NCI-H524 treated with DMSO at 0.1 percent for 48 hours (cell line): ENCODE measurements at places on chromosomes 1 and 21.
A peak's percentile ranks its signal among the peaks of the same experiment; 100 is the strongest.

DNA sequence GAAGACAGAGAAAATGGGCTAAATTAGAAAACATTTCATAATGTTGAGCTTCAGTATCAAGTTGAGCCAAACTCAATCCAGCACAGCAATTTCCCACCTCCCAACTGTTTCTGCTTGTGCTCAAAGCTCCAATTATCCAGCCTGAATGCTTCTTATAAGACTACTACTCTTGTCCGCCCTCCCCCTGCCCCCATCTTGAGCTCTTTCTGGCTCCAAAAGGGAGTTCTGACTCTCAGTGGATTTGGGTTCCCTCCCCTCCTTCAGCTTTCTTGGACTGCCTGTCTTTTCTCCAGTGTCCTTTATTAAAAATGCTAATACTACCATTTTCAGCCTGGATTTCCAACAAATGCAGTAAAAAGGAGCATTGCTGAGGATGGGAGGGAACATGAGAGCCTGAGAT lies 174.8 kb downstream of the ASTN1 start:
- no peak for DNase-seq

DNA sequence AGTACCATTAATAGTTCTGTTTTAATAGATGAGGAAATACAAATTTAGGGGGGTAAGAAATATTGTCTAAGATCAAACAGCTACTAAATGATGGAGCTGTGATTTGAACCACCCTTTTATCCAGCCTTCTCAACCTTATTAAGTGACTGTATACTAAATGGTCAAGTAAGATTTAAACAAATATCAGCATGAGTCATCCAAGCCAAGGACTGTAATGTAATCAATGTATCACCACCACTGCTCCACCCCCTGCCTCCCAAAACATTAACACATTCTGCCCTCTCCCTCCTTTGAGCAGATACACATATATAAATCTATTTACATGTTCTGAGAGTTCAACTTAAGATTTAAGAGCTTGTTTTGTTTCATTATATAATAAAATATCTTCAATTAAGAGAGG lies 58.9 kb downstream of the LRRC40 start:
- no peak for DNase-seq

DNA sequence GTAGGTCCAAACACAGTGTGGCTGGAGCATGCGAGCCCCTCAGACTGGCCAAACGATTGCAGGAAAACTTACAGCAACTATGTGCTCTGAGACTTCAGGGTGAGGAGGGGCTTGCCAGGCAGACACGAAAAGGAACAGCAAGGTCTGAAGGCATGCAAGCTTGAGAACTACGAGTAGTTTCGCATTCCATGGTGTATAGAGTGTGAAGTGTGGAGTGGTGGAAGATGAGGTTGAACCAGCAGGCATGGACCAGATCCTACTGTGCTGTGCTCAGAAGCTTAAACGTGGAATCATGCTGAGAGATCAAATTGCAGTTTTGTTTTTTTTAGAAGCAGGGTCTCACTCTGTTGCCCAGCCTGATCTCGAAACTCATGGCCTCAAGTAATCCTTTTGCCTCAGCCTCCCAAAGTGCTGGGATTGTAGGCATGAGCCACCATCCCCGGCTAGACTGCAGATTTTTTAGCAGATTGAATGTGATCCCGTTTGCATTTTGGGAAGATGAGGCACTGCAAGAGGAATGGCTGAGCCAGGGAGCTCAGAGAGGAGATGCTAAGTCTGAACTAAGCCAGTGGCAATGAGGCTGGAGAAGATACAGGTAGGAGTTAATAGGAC lies 5.1 kb upstream of the TFAP2E start:
- DNase-seq = no peak

DNA sequence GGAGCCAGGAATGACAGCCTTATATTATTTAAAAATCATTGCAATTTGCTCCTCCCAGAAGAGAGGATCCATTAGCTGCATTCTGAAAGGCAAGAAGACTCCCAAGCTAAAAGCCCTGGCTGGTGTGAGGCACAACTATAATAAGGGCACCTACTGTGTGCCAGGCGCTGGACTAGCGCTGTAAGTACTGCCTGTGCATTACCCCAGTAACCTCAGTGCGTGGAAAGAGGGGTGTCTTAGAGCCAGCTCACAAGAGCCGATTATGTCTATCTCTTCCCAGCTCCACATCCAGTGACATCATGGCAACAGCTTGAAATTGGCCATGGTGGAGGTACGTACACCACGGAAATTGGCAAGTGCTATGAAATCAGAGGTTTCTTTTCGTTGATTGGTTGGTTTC lies 141.7 kb upstream of the IRF2BP2 start:
- no peak for DNase-seq

- peak; percentile 66 for DNase-seq
Observed at GRCh38 chr1:177423090-177423489, 252.3 kb downstream of the BRINP2 start.

GRCh38 chr1:59013276-59013927 lies 229.6 kb upstream of the JUN start:
- no peak for DNase-seq

DNA sequence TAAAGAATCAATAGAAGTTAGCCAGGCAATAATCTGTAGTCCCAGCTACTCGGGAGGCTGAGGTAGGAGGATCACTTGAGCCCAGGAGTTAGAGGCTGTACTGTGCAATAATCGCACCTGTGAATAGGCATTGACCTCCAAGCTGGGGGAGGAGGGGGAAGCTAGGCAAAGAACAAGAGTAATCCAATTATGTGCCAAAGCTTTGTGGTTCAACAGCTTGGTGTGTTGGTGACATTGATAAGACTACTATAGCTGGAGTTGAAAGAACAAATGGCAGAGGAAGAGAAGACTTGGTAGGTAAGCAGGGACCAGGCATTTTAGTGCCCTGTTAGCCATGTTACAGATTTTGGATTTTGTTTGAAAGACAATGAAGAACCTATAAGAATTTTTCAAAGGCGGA lies 2.1 kb upstream of the TMCO2 start:
- no peak for DNase-seq

GRCh38 chr1:58447886-58448285 lies 98.6 kb downstream of the OMA1 start:
- no peak for DNase-seq

GRCh38 chr1:223712850-223713474 lies 623 bp downstream of the CAPN2 start:
- no peak for DNase-seq

- DNase-seq = no peak
Observed at GRCh38 chr1:114558544-114558943, 22.9 kb downstream of the BCAS2 start.

DNA sequence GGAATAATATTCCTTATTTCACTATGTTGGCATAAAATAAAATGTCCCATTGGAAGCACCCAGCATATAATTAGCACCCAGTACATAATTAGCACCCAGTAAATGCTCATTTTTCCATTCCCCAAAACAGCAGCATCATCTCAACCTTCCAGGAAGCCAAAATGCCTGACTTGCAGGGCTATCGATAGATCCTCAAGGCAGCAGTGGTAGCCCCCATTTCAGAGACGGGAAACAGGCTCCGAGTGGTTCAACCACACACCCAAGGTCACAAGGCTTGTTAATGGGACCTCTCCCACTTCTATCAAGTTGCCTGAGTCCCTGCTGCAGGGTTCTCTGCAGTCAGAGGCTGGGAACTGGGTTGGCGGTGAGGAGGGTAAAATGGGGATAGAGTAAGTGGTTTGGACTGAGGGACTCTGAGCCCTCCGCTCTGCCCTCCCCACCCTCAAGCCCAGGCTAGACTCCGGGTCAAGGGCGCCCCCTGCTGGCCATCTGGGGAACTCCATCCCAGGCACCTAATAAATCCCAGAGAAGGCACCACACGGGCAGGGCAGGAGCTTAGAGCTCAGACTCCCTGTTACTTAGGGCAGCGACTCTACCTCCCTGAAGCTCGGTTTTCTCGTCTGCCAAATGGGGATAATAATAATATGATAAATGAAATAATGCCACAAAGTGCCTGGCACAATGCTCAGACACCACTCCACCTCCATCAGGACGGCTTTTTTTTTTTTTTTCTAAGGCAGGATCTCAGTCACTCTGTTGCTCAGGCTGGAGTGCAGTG lies 21.9 kb upstream of the LAPTM5 start:
- DNase-seq = no peak

- DNase-seq = no peak
Observed at GRCh38 chr1:111903871-111904449, 85.5 kb downstream of the KCND3 start.
